Activated CD4-positive, alpha-beta T cell treated with anti-CD3 and anti-CD28 coated beads, Interleukin-2, amount 50 U/mL, for 24 hours (primary cell): ENCODE measurements at places on chromosomes 7 and 10.

DNA sequence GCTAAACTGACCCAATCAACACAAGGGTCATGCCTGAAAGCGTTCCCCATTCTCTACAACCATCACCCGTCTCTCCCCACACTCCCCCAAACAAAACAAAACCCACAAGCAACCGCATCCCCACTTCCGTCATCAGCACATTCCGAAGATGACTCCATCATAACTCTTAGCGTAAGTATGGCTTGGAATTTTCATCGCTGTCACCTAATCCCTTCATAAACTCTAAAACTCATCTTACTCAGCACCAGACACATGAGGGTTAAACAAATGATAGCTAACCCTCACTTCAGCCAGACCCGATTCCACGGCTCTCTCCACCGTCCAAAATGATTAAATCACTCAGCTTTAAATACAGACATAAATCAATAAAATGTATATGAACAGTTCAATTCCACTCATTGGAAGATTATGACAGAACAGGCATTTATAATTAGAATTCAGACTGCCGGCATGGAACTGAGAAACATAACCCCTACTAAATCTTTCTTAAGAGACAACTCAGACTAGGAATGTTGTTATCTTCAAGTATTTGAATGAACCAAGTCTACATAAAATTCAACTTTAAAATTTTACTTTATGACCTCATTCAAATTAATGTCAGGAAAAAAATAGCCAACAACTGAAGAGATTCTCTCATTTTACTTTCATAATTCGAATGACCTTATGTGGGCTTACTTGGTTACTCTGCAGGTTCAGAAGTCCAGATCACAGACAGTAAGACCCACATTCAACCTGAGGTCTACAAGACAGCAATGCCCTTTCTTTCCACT, 215.9 kb downstream of the PARD3 start:
- no peak for DNase-seq

DNA sequence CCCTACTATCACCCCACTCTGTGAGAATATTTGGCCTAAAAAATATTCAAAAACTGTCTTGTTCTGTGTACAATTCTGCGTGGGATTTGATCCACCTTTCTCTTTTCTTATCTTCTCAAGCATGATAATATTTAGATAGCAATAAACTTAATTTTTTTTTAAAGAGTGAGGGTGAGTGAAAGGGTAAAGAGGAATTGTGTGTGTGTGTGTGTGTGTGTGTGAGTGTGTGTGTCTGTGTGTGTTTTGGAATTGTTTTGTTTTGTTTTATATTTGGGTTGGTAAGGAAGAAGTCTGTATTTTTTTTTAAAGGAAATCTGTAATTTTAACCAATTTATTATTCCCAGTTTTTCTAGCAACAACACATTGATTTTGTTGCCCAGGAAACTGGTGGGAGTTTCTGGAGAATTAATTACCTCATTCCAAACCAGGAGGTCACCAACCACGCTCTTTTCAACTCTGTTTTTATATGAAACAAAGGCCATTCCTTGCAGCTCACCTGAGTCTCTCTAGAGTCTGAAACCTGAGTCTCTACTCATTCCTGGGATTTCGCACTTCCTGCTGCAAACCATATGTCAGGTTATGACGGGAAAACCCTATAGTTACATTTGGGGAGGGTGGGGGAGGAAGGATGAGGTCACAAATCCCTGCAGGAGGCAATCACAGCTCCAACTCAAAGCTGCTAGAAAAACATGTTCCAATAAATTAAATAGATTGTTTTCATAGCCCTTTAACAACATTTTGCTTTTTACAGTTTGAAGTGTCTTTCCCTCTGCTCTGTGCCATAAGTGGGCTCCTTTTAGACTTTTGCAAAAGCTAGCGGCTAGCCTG, 38.1 kb upstream of the XPNPEP1 start:
- no peak for DNase-seq

- DNase-seq: no peak
These were observed 220.0 kb upstream of the DPP6 start for GRCh38 chr7:153832160-153832559.

DNA sequence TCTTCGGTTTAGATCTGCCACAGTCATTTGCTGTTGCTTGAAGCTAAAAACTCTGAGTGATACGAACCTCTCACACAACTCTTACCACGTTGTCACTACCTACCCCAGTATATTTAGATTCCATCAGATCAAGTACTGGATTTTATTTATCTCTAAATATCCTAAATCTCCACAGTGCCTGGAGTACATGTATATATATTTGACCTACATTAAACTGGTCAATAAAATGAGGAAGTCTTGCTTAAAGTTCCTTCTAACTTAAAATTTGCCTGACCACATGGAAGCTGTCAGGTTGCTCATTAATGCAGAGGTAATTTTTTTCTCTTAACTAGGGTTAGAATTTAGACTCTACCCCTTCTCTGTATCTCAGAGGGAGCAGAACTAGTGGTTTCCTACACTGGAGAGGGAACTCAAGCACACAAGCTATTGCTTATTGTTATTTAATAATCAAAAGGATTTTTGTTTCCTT, 3.1 kb upstream of the MACC1 start:
- DNase-seq: no peak

GRCh38 chr7:2796358-2797352, 47.5 kb downstream of the GNA12 start:
- no peak for DNase-seq

DNA sequence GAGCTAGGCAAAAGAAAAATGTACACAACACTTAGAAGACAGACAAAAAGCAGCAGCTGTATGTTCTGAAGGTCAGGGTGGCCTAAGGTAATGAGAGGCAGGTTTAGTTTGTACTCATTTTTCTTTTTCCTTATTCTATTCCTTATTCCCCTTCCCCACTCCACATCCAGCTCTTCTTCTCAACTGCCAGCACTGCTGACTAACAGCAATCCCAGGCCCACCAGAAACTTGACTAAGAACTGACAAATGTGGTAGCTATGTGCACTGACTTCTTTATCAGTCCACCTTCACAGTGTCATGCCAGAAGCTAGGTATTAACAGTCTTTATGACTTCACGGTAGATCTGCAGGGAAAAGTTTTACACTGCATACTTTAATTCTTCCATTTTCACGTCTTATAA, 6.1 kb downstream of the COPG2 start:
- DNase-seq: no peak

DNA sequence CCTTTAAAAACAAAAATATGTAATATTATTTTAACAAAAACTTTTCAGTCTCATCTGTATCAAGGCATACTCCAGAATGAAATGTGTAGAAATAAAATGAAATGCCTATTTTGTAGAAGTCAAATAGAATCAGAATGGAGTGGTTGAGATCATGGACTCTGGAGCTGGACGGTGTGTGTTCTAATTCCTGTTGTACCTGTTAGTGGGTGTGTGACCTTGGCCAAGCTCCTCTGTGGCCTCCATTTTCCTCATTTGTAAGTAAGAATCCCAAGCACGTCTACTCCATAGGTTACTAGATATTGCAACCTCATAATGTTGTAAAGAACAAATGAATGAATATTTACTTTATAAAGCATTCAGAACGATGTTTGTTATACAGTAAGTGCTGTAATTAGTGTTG, 74.9 kb downstream of the HDAC9 start:
- DNase-seq: no peak

- DNase-seq: no peak
These were observed 134.1 kb upstream of the KLF14 start for GRCh38 chr7:130868139-130868538.

- peak; percentile 42 for DNase-seq
These were observed at the start of gene CARD11 for GRCh38 chr7:3043544-3044371. Gene CARD11, minus strand, starts transcription at chr7:3043867. Its CDS starts 85,361 bp downstream, at chr7:2958506.

DNA sequence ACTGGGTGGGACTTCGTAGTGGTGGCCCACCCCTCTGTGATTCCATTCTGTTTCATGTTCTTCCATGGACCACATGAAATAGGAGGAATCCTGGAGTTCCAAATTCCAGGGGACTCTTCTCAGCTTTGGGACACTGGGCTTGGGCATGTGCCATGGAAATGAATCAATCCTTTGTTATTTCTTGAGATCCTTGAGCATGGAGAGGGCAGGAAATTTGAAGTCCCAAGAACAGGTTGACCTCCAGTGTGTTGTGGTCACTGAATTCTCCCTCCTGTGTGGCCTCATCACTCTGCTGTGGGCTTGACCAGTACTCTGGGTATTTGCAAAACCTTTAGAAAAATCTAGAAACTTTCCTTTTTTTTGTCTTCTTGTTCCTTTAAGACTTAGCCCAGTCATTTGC, 22.7 kb downstream of the TACR2 start:
- DNase-seq: no peak
